ENCODE measurements at places on chromosomes 3 and 15.

DNA sequence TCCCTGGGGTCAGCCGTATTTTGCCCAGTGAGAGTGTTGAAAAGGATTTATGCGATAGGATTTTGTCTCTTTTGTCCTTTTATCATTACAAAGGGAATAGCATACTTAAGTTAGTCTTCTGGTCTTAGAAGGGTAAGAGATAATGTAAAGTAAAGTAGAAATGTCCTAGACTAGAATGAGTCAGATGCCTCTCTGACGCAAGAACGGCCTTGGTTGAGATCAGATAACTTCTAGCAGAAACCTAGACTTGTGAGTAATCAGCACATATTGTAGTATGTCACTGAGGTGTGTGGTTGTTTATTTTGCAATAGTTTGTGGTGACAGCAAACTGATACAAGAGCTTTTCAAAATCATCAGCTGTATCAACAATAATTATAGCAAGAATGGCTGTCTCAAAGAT is 866.1 kb downstream of the NSUN3 start:
- no peak for DNase-seq

DNA sequence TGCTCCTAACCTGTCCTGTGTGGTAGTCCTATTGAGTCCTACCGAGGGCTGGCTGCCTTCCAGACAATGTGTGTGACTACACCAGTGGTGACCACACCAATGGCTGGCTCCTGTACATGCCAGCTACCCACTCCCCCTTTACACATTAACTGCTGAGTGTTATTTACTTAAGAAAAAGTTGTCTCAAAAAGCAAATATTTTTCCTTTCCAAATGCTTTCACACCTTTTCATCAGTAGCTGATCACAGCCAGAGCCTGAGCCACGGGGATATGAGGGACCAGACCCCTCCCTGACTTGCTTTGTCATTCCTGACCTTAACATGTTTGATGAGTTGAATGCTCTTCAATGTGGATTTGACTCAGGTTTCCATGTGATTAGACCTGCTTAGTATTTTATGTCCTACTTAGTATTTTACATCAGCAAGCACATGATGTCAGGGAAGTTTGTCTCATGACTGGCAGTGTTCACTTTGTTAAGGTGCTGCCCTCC is 29.6 kb upstream of the GREM1 start:
- DNase-seq = no peak

- DNase-seq = no peak
Observed at GRCh38 chr3:25916321-25916720, 126.4 kb downstream of the OXSM start.

DNA sequence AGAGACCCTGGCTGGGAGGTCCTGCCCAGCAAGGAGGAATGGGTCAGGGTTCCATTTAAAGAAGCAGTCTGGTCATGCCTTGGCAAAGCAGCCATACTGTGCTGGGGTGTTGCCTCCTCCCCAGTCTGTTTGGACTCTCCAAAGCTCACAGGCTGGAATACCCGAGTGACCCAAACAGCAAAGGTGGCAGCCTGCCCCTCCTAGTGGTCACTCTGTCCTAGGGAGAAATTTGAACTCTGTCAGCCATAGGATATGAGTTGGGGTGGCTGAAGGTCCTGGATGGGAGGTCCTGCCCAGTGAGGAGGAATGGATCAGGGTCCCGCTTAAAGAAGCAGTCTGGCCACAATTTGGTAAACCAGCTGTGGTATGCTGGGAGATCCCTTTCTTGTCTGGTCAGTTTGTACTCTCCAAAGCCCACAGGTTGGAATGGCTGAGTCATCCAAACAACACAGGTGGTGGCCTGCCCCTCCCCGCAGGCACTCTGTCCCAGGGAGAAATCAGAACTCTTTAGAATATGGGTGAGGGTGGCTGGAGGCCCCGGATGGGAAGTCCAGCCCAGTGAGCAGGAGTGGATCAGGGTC is 45.0 kb downstream of the CCR1 start:
- DNase-seq = no peak

DNA sequence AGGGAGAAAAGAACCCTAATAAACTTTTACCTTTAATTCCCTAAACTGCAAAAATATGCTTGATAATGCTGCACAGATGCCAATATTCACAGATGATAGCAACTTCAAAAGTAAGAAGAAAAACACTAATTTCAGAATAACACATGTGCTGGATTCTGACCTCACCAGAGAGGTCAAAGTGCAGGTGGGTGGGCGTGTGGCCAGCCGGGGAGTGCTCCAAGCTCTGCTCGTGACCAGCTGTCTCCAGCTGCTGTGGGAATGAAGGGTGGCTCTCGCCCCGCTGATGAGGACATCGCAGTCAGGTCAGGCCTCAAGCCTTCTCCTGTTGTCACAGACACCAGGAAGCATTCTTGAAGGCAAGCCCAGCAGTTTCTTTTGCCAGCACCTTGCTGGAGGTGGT is 57.1 kb downstream of the ADAMTS17 start:
- no peak for DNase-seq

DNA sequence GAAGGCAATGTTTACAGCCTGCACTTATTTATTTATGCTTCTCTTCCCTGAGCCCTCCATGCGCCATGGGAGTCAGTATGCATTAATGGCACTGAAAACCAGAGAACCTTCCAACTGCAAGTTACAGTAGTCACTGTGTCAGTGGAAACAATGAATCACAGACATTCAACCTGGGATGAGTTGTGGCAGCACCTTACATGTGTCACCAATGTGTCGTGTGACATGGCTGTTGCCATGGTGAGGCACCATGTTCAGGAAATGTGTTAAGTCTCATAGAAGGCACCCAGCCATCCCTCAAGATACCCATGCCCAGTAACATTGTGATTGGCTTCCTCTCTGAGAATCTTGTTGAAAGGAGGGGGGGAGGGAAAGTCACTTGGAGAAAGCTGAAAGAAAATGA is 105.0 kb downstream of the FOXP1 start:
- DNase-seq = peak; percentile 68

GRCh38 chr15:24955531-24955921 is 739 bp downstream of the SNRPN start:
- DNase-seq = peak; percentile 6

DNA sequence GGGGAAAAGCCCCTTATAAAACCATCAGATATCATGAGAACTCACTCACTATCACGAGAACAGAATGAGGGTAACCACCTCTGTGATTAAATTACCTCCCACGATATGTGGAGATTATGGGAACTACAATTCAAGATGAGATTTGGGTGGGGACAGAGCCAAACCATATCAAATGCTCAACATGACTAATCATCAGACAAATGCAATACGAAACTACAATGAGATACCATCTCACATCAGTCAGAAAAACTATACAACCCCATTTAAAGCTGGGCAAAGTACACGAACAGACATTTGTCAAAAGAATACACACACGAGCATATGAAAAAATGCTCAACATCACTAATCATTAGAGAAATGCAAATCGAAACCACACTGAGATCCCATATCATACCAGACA is 67.7 kb downstream of the SCAPER start:
- DNase-seq = no peak

DNA sequence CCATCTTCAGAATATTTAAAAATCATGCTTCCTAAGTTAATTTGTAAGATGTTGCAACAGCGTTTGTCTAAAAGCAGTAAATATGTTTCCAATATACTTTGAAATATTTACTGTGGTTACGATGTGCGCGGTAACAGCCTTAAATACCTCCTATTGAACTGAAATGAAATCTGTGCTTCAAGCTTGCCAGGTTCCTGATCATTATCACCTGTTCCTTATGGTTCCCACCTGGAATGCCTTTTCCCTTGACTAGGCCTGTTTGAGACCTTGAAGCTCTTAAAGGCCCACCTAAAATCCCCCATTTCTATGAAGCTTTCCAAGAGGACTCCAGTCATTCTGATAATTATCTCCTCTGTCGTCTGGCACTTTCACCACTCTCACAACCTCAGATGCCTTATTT is 146.7 kb downstream of the NAALADL2 start:
- no peak for DNase-seq

Data from stimulated activated CD4-positive, alpha-beta T cell treated with anti-CD3 and anti-CD28 coated beads, Interleukin-4, amount 100 ng/mL, for 1 hour (primary cell).